ENCODE measurements at places on chromosomes 12 and 14. TPM values are rescaled to one million over a fixed set of nuclear protein-coding genes. Genes with fewer than 3 reads are reported as not detected.

The FAM234B gene
- polyA plus RNA-seq, result 2.8 TPM

The PSMD9 gene
- polyA plus RNA-seq, result 164 TPM

The AQP6 gene
- not detected for polyA plus RNA-seq

The IQSEC3 gene
- not detected for polyA plus RNA-seq

The TXNRD1 gene
- polyA plus RNA-seq, result 820 TPM

The TAS2R42 gene
- polyA plus RNA-seq, result not detected

The CYP27B1 gene
- 1.9 TPM for polyA plus RNA-seq

The SYT1 gene
- polyA plus RNA-seq, result 14.3 TPM

- no peak for DNase-seq
Observed at GRCh38 chr12:2986876-2987275, 27.7 kb downstream of the TEAD4 start.

- peak; percentile 9 for DNase-seq
Observed at GRCh38 chr12:95474660-95474958, 657 bp downstream of the METAP2 start.

DNA sequence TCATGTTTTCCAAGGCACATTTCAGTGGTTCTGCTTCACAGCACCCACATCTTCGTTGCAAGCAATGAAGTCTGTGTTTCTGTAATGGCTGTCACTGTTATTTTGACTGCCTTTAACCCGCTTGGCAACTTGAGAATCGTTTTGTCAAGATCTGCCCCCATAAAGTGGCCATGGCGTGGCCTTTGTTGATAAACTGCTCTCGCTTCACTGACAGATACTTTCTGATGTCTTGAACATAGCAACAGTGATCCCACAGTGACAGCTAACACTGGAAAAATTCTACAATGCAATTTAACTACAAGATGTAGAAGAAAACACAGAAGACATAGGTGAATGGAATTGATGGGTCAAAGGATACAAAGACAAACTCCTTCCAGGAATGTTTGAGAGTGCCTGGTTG is 184.2 kb downstream of the KLHL28 start:
- no peak for DNase-seq

DNA sequence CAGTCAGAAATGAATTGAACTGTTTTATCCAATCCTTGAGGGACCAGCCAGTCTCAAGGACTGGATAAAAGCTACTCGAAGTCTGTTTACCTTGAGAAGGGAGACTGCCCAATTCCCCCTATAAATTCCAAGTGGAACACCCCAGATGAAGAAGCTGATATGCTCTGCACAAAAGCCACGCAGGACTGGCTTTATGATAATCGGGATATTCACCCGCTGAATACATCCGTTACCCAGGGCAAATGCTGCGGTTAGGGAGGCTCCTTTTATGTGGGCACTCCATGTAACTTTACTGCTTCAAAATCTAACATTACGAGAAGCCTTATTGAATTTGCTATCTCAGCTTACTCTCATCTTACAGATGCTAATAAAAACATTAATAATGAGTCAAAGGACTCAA is 119.1 kb downstream of the DENND5B start:
- no peak for DNase-seq

DNA sequence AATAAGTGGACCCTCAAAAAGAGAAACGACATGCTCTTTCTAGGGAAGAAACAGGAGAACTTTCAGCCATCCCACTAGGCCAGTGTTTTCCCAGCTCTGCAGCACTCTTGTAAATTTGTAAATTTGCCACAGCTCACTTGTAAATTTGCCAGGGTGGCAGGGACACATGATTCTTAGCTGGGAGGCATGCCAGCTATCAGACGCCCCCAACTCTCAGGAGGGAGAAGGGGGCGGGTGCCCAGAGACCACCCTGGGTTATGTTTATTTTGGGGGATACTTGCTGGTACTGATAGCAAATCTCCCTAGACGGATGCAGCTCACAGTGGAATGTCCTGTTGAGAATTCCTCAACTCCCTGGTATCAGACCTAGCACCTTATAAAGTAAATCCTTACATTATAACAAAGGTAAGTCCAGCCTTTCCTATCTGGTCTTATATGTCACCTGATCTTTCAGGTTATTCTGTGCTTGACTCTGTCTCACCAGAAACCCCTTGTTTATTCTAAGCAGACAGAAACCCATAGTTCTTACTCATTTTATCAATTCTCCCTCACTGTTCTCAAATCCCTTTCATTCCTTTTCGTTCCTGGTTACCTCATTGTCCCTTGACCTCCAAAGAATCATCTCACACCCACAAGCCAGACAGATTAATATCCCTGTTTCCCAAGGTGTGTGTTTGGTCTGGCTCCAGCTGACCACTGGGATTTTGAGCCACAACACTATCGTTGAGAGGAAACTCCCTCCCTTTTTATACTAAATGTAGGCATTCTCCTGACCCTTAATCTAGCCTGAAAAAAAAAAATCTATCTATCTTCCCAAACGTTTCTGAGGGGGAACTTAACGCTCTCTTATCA is 69.3 kb upstream of the HMGA2 start:
- no peak for DNase-seq

DNA sequence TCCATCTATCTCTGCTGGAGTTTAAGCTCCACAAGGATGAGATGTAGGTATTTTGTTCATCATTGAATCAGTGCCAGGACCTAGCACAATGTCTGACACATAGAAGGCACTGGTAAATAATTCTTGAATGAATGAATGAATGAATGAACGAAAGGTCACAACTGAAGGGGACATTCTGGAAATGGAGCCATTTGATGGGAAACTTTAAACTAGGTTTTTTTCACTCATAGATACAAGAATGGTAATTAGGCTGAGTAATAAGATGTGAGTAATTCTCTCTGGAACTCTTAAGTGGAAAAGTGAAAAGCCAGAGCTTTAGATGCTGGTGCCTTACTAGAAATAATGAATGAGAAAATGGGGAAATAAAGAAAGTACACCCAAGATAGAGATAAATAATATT is 44.3 kb downstream of the SCN8A start:
- no peak for DNase-seq

DNA sequence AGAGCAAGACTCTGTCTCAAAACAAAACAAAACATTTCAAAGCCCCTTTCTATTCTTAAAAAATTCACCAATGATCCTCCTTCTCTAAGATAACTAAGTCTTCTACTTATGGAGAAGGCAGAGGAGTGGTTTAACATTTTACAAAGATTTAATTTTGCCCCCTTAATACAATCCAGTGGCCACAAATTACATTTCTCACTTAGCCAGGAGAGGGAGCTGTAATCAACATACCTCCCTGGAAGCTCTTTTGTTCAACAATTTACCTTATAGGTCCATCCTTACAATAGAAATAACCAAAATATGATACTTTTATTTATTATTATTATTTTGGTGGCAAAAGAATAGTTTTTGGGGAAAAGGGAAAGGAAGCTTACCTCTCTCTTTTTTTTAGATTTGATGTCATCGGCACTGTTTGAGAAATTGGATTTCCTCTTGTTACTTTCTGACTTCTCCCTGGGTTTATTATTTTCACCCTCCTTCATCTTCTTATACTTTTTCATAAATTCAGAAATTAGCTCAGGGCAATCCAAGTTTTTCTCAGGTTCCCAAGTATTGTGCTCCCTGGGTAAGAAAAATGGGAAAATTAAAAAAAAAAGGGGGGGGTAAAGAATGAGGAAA is 28.1 kb downstream of the CBX5 start:
- DNase-seq, result peak; percentile 69

GRCh38 chr12:25824734-25825133 is 133.7 kb upstream of the RASSF8 start:
- DNase-seq, result no peak

DNA sequence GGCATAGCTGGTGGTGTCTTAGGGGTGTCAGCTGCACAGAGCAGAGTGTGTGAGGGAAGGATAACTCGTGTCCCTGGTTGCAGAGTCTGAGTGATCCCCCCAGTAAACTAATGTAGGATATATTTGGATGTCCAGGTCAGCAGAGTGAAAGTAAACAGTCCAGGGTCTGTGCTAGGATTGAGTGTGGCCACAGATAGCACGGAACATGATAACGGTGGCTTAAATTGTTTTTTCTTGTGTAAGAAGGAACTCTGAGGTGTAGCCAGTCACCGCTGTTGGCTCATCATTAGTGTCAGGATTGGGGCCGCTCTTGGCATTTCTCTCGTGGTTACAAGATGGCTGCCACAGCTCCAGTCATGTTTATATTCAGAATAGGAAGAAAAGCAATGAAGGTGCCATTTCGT is 97.3 kb downstream of the DERA start:
- DNase-seq, result no peak

DNA sequence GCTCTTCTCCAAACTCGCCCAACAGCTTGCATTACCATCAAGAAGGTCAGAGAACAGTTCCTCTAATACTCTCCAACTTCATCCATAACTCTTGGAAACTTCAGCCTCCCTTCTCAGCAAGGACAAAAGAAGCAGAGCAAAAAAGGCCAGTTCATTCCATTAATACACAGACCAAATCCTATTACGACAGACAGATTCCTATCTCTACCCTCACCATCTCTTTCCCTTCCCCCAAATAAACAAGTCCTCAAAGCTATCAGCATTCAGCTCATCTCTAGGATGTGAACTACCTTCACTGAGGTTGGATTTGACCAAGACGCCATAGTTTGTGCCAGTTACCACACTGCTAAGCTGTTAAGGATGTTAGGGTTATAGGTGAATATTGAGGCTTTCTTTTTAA is 25.2 kb downstream of the SINHCAF start:
- DNase-seq, result no peak

- peak; percentile 92 for DNase-seq
Observed at GRCh38 chr12:47773062-47773857, at the start of gene SLC48A1. TSS of gene SLC48A1 (plus strand) at chr12:47773238. CDS start at chr12:47773305, 67 bp downstream.

- no peak for DNase-seq
Observed at GRCh38 chr12:31337952-31338351, 12.0 kb upstream of the SINHCAF start.

- no peak for DNase-seq
Observed at GRCh38 chr12:24111616-24112015, 162.1 kb upstream of the SOX5 start.

DNA sequence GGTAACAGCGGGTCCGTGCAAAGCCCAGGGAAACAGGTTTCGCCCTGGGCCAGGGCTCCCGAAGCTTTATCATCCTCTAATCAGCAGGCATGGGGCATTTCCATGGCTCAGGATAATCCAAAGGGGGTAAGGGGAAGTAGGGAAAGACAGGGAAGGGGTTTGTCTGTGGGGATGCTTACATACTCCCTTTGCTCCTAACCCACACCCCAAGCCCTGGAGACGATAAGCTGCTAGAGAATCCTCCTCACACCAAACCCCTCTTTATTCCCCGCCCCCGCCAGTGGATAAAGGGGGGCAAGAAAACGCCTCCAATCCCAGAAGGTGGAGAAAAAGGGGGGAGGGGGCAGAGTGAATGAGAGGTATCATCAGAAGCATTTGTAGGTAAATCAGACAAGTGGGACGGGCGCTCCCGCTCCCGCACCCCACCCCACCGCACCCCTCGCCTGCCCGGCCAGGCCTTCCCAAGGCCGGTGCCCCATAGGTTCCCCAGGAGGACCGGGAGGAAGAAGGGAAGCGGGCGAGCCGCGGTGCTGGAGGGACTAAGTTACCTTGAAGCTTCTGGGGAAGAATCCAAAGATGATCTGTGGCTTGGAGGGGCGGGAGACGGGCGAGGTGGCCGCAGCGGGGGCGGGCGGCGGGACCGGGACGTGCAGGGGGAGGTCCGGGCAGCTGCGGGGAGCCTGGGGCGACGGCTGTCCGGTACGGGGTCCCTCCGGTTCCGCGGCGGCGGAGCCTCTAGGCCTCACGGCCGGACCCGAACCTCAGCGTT is 762 bp downstream of the PPP2R5E start:
- no peak for DNase-seq

GRCh38 chr12:51922762-51923505 is 15.6 kb downstream of the ACVRL1 start:
- DNase-seq, result no peak
